ENCODE measurements at places on chromosomes 12 and 14.

DNA sequence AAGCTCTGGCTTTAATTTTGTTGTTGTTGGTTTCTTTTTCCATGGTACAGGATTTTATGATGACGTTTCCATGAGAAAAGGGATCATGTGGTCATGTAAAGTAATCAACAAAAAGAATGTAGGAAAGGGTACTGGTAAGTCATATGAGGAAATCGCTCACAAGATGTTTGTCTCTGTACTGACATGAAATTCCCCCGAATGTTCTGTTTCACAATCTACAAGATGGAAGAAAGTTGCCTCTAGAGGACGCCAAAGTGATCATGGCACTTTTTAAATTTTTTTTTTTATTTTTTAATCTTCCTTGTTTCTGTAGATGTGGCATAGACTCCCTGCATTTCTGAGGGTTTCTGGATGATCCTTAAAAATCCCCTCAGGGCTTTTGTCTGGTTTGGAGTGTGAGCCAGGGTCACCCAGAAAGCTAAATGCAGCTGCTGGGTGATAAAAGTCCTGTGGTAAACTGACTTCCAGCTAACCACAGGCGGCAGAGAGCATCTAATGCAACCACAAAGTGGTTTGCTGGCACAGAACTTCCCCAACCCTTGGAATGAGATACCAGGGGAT lies 393.5 kb downstream of the CCDC91 start:
- no peak for DNase-seq

GRCh38 chr14:76181546-76181945 lies 29.8 kb downstream of the GPATCH2L start:
- DNase-seq: no peak

DNA sequence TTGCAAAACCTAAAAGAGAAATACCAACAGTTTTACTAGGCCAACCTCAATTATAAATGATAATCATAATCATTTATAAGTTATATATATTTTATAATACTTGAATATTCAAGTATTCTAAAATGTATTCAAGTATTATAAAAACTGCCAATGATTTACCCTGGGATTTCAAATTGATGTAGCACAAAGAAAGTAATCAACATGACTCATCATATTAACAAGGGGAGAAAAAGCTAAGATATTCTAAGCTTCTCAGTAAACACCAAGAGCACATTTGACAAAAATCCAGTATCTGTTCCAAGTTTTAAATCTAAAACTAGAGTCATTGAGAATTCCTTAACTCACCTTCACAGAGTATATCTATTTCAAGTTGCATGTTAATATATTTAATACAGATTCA lies 56.1 kb downstream of the CAPZA3 start:
- DNase-seq: no peak

DNA sequence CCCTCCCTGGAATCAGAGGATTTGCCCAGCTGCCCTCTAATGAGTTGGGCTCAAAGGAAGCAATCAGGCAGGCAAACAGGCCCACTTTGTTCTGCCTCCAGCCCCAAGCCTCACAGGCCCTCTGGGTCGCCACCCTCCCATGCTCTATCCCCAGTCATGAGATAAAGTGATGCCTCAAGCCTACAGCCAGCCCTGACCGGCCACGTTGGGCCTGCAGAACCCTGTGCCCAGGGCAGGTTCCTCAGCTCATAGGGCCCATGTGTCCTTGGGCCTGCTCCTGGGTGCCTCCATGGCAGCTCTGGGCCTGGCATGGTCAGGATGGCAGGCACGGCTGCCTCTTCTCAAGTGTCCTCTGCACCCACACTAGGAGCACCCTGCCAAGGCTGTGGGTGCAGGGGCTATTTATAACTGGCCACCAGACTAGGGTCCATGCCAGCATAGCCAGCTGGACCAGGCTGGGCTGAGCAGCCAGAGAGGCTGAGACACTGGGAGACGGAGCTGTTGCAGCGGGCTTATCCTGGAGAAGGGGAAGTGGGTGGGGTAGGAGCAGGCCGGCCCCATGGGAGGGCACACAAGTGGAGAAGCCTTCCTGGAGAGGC lies 20.2 kb downstream of the HDAC7 start:
- no peak for DNase-seq

- no peak for DNase-seq
Measured at GRCh38 chr14:105337966-105338741, 23.6 kb downstream of the PACS2 start.

DNA sequence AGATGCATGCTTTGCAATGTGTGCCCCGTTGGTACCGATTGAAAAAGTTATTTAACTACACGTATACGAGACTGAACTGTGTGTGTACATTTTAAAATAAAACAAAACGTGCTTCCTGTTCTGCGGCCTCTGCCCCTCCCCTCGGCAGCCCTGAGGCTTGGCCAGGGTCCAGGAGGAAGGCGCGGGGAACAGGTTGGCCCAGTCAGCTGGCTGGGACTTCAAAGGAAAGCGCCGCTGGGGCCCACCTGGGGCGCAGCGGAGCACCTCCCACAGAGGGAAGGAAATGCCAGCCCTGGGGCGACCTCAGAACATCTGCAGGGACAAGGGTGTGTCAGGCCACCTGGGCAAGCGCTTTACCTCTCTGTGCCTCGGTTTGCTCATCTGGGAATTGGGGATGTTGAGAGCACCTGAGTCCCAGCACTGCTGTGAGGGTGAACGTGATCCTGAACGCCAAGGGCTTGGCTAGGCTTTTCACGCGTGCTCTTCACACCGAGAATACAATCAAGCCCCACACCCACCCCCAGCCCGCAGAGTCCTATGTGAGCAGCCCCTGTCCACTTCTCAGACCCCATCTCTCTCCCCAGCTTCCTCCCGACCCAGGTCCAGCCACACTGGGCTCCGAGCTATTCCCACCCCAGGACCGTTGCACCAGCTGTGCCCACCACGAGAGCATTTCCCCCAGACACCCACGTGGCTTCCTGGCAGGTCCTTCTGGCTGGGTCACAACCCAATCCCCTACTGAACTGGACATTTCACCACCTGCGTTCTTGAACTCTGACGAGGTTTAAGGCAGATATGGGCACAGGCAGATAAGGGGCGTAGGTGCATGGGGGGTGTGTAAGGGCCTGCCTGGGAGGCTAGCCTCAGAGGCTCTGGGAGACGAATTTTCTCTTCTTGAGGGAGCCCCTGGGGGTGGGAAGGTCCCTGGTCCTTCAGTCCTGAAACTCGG lies 41.9 kb upstream of the NCOR2 start:
- peak; percentile 94 for DNase-seq

DNA sequence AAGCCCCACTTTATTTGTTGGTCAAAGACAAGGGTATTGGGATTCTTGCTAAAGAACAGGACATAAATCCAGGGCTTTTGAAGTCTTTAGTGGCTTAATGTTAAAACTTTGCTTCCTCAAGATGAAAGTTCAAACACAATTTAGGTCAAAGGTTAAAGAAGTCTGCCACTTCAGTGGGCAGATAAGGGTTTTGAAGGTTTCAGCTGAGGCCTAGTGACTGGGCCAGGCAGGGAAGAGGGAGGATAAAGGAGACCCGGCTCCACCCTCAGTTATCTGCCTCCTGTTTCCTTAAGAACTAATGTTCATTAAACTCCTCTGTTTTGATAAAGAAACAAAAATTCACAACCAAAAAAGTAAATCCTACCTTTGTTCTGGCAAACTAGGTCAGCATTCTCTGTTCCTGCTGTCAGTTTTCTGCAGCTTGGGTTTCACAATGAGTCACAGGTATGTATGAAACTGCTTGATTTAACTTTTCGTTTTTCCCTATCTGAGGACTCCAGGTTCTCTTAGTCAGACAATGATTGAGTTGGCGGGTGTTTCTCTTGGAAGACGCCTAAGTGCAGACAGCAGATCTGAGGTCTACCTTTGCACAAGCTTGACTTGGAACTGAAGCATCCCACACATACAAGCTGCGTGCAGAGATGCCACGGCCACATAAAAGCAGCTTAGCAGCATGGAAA lies 208.3 kb downstream of the EXOC5 start:
- DNase-seq: no peak

GRCh38 chr12:128140551-128140950 lies 126.4 kb upstream of the TMEM132C start:
- DNase-seq: no peak

DNA sequence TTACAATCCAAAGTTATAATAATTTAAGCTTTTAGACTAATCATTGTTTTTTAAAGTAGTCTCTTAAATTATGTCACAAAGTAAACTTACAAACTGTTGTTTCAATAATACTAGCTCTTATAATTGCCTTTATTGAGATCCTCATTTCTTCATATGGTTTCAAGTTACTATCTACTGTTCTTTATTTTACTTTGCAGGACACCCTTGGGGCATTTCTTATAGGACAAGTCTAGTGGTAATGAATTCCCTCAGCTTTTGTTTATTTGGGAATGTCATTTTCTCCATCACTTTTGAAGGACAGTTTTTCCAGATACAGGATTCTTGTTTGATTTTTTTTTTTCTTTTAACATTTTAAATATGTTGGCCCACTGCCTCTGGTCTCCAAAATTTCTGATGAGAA lies 8.1 kb upstream of the ZFP36L1 start:
- no peak for DNase-seq

DNA sequence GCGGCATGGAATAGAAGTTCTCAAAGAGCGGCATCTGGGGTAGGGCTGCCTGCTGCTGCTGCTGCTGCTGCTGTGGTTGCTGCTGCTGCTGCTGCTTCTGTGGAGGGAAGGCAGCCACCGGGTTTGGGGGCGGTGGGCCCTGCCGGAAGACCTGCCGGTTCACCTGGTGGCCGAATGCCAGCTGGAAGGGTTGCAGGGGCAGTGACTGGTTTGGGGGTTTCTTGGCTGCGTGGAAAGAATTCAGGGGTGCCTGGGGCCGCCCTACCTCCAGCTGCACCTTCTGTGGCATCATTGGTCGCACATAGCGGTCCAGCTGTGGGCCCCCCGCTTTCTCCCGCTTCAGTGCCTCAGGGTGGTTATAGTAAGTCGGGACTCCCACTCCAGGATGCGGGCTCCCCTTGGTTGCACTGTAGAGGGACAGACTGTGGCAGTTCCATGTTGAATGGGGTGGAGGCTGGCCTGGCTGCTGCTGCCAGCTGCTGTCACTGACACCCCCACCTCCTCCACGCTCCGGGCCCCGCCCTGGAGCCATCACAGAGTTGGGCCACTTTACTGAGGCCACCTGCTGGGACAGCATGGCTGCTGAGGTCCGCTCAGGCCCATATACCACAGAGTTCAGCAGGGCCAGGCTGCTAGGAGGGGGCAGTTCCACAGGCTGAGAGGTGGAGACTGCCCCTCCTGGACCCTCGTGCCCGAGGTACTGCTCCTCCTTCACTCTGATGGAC lies 25.2 kb upstream of the PNMA1 start:
- no peak for DNase-seq

- no peak for DNase-seq
Measured at GRCh38 chr14:95174184-95174792, 17.0 kb upstream of the DICER1 start.

- DNase-seq: no peak
Measured at GRCh38 chr14:68643673-68644072, 149.2 kb downstream of the ZFP36L1 start.

DNA sequence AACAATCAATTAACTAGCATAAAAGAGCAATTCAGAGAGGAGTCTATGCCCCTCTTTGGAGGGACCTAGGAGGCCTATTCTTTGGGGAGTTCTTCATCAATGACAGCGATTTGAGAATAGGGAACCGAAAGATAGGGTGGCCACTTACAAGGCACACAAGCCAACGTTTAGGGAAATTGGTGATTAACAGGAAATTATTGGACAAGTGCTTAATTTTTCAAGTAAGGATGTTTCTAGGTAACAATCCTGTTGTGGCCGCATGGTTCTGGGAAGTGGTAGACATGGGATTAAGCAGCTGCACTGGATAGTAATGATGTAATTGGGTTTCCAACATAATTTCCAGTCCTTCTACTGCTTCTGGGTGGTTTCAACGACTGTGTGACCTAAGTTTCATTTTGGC lies 83.2 kb downstream of the HMGA2 start:
- no peak for DNase-seq

- no peak for DNase-seq
Measured at GRCh38 chr14:22002860-22003284, 329.3 kb upstream of the OR4E1 start.

DNA sequence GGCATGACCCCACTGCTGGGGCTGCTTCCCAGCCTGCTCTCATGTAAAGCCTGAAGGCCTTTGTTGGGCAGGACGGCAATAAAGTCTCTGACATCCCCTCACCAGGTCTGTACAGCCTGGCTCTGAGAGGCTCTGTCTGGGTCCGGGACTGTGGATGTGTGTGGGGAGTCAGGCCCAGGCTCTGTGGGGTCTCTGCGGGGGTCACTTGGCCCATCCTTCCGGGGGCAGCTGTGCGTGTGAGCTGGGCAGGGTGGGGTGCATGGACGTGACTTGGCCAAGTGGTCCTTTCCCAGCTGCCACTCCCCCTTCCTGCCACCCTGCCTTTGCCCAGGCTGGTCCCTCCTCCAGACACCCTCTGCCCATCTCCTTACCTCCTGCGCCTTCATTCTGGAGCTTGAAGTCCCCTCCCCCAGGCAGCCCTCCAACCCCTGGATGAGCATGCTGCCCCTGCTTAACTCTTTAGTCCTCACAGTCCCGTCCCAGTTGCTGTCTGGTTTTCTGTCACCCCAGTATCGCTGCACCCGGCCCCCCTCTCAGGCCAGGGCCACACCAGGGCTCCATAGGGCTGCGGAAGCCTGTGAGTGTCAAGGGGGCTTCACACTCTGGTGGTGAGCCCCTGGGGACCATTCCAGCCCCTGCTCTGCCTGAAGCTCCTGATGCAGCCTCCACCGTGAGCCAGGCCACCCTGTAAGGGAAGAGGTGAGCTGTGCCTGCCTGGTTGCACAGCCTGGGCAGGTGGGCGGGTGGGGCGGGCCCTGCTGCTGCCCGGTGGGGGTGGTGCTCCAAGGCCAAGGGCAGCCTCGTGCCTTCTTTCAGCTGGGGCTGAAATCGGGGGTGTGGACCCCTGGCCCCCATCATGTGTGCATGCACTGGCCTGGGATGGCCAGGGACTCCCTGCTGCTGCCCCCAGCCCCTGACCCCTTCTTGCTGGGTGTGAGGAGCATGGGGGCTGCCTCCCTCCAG lies 25.5 kb upstream of the KIF26A start:
- DNase-seq: no peak

- no peak for DNase-seq
Measured at GRCh38 chr14:74841230-74842207, 34.4 kb downstream of the PROX2 start.

- DNase-seq: no peak
Measured at GRCh38 chr14:26528415-26529182, 69.2 kb downstream of the NOVA1 start.

DNA sequence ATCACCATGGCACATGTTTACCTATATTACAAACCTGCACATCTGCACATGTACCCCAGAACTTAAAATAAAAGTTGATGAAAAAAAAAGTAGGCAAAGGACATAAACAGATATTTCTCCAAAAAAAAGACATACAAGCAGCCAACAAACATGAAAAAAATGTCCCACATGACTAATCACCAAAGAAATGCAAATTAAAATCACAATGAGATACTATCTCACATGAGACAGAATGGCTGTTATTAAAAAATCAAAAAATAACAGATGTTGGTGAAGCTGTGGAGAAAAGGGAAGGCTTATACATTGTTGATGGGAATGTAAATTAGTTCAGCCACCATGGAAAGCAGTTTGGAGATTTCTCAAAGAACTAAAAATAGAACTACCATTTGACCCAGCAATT lies 68.0 kb upstream of the FAR2 start:
- no peak for DNase-seq

GRCh38 chr14:52119030-52119429 lies 50.2 kb upstream of the NID2 start:
- DNase-seq: no peak

- DNase-seq: no peak
Measured at GRCh38 chr12:66647034-66647691, 31.7 kb downstream of the GRIP1 start.

- no peak for DNase-seq
Measured at GRCh38 chr14:104582005-104582404, 2.4 kb downstream of the C14orf180 start.

Measured in NCI-H774 (cell line).